NCI-H2029 (cell line): ENCODE measurements at places on chromosomes 5 and 9.

GRCh38 chr5:173232499-173233346, 2.3 kb downstream of the NKX2-5 start:
- DNase-seq: no peak

DNA sequence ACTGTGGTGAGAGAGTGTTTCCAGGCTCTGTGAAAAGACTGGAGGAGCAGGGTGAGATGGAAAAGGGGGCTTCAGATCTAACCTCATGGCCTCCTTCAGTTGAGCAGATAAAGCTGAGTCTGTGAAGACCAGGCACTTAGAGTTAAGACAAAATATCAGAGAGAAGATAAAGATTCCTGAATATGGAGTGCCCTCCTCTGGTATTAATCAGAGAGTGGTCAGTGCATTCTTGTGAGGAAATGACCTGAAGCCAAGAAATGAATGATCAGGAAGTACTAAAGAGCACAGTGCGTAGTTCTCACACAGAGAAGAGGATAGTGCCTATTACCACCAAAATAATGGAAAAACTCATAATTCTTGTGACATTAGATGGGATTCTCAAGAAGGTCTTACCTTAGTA, 1417.0 kb upstream of the ACO1 start:
- DNase-seq: no peak

DNA sequence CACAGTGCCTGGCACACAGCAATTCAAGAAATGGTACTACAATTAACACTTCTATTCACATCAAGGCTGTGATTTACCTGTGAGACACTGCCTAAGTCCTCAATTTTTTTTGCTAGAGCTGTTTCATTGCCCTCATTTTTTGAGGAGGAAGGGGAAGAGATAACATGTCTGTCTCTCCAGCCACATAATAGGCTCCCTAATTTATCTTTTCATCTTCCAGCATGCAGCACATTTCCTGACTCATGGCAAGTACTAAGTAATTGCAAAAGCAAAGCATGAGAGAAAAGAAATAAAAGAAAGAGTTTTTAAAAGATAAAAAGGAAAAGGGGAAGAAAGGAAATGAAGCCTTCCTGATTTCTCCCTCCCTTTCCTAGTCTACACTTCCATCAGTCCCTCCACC, 26.9 kb upstream of the RNF38 start:
- no peak for DNase-seq

DNA sequence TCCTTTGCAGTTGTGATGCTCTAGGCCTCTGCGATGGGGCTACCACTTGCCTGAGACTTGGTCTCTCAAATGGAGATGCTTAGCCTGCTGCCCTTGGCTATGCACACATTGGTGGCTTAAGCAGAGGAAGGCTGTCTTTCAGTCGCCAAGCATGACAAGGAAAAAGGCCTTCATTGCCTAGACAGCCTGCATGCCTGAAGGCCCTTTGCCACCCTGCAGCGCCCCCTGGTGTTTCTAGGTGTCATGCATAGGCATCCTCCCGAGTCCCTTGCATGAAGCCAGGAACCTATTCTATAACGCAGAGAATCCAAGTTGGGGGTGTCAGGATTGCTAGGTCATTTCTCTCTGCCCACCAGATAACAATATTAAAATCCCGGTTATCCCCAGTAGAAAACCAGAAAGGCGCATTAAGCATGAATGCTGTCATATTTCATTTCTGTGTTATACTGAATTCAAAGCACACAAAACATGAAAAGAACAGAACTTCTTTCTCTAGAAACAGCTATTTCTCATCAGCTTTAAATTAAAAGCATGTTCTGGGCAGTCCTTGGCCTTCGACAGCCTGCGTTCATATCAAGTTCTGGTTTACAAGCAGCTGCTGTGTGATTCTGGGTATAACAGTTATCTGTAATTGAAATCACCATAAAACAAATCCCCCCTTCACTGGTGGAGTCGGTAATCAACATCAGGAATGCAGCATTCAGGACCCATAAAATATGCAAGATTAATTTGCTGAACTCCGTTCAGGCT, 59.7 kb upstream of the TRPC7 start:
- DNase-seq: peak; percentile 75

DNA sequence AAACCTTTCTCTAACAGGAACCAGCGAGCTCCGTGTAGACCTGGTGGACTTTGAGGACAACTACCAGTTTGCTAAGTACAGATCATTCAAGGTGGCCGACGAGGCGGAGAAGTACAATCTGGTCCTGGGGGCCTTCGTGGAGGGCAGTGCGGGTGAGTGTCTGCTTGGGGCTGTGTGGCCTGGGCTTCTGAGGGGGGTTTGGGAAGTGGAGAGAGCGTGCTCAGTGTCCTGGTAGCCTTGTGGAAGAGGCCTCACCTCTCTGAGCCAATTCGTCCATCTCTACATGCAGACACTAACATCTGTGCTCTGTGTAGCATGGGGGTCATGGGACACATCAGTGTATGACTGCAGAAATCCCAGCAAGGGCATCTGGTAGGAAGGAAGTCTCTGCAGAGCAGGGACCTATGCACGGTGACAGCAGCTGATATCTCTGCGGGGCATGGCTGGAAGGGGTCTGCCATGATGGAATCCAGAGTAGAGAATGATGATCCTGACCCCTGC, 5.9 kb downstream of the FCN2 start:
- DNase-seq: no peak

- DNase-seq: no peak
Measured at GRCh38 chr9:117325831-117326230, 89.0 kb downstream of the ASTN2 start.

- peak; percentile 40 for DNase-seq
Measured at GRCh38 chr5:144142139-144142823, 28.2 kb downstream of the YIPF5 start.

DNA sequence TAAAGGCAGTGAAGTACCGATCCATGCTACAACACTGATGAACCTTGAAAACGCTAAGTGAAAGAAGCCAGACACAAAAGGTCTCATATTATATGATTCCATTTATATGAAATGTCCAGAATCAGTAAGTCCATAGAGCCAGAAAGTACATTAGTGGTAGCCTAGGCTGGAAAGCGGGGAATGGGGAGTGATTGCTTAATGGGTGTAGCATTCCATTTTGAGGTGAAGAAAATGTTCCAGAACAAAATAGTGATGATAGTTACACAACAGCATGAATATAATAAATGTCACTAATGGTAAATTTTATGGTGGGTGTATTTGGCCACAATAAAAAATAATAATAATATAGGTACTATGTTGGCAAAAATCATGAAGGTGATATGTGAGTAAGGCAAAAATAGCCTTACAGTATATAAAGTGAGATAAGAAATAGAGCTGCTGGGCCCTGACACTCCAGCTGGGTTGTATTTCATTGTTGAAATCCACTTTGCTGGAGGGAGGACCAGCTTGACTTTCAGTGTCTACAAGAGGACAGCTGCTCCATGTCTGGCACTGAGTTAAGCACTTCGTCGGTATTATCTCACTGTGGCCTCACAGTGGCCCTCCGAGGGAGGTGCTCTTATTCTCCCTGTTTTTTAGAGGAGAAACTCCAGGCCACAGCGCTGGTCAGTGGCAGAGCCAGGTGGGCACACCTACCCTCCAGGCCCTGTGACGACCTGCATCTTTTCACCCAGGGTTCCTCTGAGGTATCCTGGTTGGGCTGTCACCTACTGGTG, 22.4 kb upstream of the ANGPTL2 start:
- peak; percentile 38 for DNase-seq

DNA sequence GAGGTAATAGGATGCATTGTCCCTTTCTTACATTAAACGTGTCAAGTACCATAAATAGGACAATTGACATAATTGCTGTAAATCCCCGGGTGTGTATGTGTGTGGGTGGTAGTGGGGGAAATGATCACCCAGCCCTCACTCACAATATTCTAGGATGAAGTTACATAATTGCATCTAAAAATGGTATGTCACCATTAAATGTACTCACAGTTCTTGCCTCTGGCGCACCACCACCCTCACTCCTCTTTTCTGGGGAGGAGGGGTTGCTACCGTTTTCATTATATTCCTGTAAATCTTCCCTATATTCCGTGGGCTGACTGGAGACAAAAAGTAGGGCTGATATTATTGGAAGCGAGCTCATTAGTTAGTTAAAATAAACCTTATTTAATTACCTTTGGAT, 563.8 kb downstream of the TLR4 start:
- DNase-seq: no peak

DNA sequence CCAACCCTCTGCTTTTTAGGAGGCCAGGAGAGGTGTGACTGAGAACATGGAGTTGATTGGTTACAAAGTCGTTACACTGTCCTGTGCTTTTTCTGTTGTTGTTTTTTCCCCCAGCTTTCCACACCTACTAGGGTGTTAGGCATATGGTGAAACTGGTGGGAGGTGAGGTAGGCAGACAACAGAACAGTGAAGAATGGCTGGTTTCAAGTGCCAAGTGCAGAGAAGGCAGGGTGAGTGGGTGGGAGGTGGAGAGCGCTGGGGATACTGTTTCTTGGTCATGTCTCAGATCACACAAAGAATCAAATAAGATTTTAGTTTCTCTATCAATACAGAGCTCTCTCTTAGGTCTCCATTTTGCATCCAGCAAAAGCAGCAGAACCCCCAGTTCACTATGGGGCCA, 2.2 kb upstream of the SPTAN1 start:
- no peak for DNase-seq

- no peak for DNase-seq
Measured at GRCh38 chr5:165029099-165029870, 1523.9 kb downstream of the MAT2B start.

DNA sequence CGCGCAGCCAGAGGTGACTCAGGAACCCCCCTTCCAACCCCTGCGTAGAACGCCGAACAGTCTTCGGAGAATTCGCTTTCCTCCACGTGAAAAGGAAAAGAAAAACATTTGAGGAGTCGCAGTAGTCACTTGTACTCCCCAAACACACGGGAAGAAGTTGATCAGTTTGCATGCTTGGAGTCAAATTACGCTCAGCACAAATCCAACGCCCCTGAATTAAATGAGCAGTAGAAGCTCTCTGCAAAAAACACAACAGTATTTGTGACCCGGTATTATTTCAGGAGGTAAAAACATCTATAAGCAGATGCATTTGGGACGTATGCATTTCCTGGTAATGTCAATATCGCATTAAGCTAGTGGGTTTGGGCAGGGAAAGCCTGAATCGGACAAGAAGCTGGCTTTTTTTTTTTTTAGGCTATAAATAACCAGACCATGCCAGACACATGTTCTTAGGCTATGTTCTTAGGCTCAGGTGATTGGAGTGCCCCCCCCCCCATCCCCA, 854 bp upstream of the ARL15 start:
- DNase-seq: no peak

GRCh38 chr5:67149057-67149950, 47.3 kb downstream of the CD180 start:
- no peak for DNase-seq

DNA sequence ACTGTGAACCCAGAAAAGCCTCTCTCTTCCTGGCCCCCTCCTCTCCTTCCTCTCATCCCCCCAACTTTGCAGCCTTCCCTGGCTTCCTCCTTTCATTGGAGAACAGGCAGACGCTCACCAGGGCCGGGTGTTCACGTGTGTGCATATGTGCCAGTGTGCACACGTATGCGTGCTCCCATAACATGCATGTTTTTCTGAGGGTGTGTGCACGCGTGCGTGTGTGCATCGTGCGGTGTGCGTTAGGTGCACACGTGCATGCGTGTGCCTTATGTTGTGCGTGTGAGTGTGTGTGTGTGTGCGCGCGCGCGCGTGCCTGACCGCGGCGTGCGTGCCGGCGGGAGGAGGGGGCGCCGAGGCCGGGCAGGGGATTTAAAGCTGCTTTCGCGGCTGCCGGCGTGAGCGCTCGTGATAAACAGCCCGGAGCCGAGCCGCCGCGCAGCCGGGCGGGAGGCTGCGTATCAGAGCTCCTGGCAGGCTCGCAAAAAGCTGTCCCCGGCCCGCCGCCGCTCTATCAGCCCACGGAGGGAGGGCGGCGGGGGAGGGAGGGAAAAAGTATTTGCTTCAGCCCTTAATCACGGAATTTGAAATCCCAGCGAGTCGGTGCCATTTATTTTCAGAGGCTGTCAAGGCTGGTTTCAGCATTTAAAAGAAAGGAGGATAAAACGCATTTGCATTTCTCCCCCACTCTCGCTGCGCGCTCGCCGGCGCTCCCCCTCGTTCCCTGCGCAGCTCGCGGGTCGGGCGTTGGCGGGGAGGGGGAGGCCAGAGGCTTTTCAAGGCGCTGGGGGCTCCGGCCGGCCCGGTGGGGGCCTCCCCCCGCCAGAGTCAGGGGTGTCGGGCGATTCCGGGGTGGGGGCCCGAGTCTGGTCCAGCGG, 183.9 kb downstream of the C9orf50 start:
- no peak for DNase-seq

DNA sequence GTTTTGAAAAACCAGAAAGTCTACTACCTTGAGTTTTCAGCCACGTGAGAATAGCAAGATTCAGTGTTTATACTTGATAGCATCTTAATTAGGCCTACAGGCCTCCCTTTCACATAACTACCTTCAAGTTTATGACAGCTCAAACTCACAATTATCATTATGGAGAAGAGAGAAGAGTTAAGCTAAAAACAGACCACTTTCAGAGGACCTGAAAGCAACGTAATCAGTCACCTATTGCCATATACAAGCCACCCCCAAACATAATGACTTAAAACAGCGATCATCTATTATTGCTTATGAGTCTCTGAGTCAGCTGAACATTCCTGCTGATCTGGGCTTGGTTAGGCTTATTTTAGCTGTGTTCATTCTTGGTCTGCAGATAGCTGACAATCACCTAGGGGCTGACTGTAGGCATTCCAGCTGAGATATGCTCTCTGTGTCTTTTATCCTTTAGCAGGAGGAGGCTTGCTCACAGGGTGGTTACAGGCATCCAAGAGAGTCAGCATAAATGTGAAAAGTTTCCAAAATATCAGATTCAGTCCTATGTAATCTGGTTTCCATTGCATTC, 130.9 kb downstream of the COX7C start:
- no peak for DNase-seq

DNA sequence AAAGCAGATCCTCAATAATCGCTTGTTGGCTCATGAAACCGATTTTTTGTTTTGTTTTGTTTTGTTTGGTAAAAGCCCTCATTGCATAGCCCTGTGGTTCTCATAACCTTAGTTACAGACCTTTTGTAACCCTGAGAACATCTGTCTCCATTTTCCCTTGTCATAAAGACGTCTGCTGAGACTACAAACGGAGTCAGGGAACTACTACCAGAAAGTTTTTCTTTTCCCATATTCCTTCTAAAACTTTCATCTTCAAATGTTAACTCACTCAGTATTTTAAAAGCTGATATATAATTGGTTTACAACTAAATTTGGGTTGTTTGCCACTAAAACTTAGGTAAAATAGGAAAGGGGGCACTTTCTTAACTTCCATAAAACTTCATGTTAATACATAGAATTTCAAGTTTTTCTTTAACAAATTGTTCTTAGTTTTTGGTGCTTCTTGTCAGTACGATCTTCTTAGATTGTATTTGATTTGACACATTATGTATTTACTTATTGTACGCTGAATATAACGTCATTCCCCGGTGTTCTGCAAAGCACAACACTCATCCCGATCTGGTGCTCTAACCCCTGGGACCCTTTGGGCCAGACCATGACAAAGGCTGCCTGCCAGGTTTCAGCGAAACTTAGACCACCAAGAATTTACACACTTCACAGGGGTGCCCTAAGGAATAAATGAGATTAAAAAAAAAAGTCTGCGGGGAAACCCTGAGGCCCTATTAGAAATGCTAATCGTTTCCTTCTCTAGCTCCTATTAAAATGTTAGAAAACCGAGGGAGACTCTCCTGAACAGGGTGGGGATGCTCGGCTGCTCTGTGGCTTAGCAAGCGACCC, 1.1 kb upstream of the ANP32B start:
- DNase-seq: no peak
